Mesothelial cell of epicardium (in vitro differentiated cells): ENCODE measurements at places on chromosomes 6 and 20.

- DNase-seq: no peak
Measured at GRCh38 chr6:150546457-150546856, 53.2 kb upstream of the PLEKHG1 start.

DNA sequence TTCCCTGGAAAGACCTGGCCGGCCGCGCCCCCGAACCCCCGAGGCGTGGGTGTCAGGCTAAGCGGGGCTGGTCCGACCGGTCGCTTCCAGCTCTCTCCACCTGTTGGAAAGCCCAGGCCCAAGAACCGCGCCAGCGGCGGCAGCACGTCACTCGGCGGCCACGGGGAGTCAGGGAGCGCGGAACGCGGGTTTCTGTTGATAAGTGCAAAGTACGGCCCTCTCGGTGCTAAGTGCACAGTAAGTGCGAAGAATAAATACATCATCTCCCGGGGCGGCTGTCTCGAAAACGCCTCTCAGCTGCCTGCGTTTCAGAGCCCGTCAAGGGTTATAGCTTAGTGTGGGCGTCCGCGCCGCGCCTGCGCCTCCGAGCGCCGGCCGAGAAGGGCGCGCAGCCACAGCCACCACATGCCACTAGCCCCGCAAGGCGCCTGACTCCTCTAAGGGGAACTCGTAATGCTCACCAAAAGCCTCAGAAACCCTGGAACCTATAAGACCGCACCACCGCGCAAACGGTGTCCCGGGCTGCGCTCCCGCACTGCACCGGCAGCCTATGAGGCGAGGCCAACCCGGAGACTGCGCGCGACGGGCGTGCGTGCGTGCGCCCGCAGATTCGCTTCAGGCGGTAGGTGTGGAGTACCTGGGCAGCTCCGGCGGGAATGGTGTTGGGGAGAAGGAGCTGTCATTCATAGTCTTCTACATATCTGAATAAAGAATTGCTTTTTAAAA, 9.2 kb upstream of the TBX18 start:
- DNase-seq: peak; percentile 61

GRCh38 chr6:152952866-152953509, 29.9 kb downstream of the FBXO5 start:
- DNase-seq: no peak

GRCh38 chr6:49384904-49385303, 78.1 kb downstream of the MMUT start:
- DNase-seq: no peak

DNA sequence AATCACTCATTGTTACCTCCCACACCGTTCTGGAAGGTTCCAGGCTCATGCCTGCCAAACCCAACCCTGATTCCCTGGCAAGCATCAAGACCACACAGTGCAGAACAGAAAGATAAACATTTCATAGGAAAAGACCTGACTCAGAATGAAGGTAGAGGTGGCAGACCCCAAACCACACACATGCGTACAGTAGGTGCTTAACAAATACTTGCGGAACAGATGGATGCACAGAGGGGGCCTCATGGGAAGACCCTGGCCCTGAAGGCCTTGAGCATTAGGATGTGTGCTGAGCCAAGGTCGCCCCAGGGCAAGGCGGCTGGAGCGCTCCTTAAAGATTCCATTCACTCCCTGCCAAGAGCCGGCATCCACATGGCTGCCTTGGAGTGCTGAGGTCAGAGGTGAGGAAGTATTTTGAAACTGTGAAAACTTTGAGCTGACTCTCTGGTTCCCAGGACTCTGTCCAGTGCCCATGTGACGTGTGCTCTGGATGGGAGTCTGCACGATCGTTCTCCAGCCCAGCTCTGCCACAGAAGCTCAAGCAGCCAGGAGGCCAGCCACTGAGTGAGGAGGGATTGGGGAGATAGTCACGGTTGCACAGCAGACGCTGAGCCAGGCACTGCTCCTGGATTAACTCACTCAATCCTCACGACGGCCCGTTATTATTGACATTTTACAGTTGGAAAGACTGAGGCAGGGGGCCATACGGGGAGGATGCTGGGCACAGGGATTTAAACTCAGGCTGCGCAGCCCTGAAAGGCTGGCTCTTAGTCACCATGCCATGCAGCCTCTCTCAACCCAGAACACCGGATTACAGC, 65.5 kb upstream of the AFDN start:
- DNase-seq: no peak

DNA sequence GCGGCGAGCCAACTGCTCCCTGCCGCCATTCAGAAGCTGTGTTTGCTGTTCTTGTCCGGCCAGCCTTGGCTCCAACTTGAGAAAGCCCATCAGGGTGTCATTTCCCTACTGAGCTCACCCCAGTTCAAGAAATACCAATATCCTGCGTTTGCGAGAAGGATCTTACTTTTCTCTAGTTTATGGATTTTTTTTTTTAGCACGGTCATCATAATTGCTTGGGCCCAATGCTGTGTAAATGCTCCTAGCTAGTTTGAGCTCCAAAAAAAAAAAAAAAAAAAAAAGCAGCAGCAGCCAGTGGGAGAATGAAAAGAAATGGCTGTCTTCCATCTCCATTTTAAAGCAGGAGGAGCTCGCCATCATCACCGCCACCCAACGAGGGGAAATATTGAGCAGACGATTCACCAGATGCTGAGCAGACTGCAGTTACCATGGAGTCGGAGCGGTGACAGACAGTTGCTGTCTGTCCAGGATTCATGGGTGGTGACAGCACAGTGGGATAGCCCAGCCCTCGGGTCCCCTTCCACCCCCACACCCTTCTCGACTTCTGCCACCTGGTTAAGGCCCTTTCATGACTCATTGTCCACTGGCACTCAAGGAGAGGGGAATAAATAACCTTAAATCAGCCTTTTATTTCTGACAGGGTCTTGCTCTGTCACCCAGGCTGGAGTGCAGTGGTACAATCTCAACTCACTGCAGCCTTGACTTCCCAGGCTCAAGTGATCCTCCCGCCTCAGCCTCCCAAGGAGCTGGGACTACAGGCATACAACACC, 132.4 kb upstream of the SNX9 start:
- DNase-seq: no peak

- DNase-seq: no peak
Measured at GRCh38 chr6:165186441-165187205, 122.8 kb downstream of the C6orf118 start.

- no peak for DNase-seq
Measured at GRCh38 chr20:43515628-43516027, 8.1 kb downstream of the L3MBTL1 start.

- DNase-seq: no peak
Measured at GRCh38 chr20:51526106-51526470, 16.4 kb downstream of the NFATC2 start.

DNA sequence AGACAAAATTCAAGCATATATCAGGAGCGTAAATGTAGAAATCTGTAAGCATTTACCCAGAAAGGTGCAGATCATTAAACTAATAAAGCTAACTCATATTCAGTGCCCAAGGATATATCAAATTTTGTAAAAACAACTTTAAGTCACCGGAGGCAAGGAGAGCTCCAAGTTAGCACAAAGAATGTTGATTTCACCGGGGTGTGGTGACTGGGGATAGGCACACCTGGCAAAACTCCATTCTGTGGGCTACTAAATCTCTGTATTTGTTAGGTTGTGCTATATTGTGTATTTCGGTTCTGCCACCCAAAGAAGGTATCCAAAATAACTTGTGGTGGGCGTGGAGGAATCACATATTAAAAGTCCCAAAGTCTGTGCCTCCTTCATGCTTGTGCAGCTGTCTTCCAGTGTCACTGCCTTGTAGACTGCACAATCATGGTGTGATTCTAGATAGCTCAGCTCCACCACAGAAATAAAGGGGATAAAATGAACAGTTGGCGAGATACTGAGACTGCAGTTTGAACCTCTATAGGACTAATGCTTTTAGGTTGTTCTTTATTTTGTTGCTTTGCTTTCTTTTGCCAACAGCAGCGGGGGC, 111.6 kb downstream of the GMDS start:
- DNase-seq: no peak

DNA sequence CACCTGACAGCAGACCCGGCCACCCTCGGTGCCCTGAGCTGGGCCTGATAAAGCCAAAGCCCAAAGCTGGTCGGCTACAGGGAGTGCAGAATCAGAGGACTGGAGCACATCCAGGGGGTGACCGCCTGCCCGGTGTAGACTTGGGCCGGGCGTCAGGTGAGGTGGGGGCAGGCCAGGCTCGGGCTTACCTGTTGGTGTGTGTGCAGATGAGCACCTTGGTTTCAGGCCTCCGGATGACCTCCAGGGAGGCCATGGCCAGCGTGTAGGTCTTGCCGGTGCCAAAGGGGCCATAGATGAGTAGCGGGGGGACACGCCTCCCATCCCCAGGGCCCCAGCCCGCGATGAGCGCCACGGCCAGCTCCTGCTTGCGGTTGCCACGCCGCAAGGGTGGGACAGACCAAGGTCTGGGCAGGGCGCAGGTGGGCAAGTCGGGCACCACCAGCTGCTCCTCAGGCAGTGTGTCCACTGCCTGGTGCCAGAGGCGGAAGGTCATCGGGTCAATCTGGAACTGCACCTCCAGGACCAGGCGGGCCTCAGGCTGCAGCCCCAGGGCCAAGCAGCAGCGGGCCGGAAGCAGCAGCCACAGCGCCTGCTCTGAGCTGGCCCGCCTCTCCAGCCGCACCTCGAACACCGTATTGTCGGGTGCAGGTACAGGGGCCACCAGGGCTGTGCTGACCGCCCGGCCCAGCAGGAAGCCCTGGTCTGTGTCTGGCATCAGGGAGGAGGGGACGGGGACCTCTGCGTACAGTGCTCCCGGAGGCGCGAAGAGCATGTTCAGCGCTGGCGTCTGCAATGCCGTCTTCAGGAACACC, 5.7 kb downstream of the HELZ2 start:
- no peak for DNase-seq

GRCh38 chr6:54099225-54099624, 12.0 kb upstream of the MLIP start:
- no peak for DNase-seq

- DNase-seq: no peak
Measured at GRCh38 chr6:34544776-34545471, 11.2 kb downstream of the SPDEF start.

DNA sequence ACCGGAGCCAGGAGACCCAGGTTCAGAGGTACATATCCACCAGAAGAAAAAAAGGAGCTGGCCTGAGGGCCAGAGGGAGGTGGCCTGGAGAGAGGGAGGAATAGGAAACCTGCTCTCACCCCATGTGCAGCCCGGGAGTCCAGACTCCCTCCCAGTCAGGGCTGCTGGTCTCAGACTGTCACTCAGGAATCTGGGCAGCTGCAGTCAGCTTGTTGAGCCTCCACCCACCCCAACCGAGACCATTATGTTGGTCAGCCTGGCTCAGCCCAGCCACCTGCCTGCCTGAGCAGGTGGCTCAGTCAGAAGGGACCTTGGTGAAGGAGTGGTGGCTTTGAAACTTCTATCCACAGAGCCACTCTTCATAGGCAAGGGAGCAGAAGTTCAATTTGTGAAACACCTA, 53.3 kb upstream of the EPB41L1 start:
- no peak for DNase-seq

DNA sequence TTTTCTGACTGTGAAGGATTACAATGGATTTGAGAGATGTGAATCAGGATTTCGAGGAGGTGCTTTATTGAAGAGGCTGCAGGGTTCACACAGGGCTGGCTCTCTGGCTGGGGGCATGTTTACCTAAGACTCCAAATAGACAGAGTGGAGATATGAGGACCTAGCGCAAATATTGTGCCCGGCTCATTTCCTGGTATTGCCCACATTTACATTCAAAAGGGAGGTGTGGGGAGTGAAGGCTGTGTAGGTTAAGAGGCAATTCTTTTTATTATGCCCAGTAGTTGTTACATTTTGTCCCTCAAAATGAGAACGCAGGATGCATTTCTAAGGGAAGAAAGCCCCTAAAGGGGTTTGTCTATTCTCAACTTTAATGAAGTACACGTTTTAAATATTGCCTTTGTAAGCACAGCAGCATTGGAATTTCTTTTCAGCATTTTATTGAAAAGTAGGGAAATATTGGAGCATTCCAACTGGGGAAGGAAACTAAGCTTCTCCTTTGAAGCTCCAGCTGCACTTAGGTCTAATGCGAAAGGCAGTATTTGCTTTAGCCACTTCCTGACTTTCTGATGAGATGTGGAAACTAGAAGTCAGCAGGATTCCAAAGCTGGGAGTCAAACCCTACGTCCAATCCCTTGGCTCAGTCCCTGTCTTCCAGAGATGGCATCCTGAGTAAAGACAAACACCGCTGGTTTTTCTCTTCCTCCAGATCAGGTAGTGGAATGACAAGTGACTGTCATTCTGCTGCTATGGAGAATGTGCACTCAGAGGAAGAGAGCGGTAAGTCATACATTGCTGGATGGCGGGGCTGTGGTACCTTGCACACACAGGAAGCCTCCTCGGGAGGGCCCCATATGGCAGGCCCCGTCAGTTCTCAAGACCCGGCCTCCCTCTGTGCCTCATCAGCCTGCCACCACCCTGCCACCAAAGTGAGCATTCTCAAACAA, 70.7 kb downstream of the MYB start:
- DNase-seq: no peak

DNA sequence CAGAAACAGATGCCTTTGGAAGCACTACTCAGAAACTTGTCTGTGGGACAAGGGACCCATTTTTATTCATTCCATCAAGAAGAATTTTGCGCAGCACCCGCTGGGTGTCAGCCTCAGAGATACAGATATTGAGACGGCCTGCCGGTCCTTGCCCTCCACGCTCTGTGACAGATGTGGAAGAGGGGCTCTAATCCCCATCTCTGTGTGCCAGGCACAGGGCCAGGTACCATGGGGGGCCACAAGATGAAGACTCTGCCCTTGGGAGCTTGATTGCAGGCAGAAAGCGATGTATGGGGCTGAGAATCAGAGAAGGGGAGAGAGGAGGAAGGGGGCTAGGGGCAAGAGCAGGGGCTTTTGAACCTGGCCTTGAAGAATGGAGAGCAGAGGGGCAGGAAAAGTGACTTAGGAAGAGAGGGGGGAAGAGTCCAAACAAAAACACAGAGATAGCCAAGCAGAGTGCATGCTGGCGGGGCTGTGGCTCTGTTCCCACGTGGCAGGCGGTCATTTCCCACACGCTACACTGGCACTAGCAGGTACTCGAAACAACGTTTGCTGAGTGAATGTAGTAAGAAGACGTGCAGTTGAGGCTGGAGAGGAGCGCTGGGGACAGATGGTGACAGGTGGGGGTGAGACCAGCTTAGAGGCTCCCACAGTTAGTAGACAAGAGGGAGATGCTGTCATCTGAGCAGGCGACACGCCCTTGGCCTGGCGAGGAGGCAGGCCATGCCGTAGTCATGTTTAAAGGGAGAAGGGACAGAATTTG, 170.3 kb upstream of the SNX9 start:
- DNase-seq: no peak

- DNase-seq: no peak
Measured at GRCh38 chr6:139230391-139230840, 61.4 kb downstream of the TXLNB start.

DNA sequence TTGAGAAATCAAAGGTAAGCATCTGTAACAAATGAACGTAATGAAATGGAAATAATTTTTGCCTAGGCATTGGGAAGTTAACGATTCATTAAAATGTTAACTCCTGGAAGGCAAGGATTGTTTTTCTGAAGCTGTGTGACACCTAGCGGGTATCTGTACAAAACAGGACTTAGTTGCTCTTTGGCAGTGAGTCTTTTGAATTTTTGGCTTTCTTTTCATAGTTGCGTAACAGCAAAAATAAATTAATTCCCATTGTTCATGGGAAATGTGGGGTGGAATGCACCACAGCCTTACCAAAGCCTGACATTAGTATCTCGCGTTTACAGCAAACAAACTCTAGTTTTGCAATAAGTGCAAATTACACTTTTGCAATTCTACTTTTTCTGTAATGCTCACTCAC, 92.7 kb upstream of the DTNBP1 start:
- DNase-seq: no peak

- DNase-seq: no peak
Measured at GRCh38 chr6:62229231-62229630, 56.8 kb downstream of the KHDRBS2 start.

GRCh38 chr6:37221585-37222124, 35.9 kb upstream of the TBC1D22B start:
- DNase-seq: no peak

GRCh38 chr6:43671801-43672690, 15.5 kb downstream of the MRPS18A start:
- no peak for DNase-seq
